ENCODE measurements at places on chromosomes 7 and 10. TPM values are rescaled to one million over a fixed set of nuclear protein-coding genes. Genes with fewer than 3 reads are reported as not detected.

The MIOS gene
- total RNA-seq: 41.9 TPM

The NANOS1 gene
- 0.88 TPM for total RNA-seq

The AP1S1 gene
- total RNA-seq: 155 TPM

The OR2A1 gene
- total RNA-seq: not detected

GRCh38 chr10:75404815-75405597, 3.4 kb upstream of the ZNF503 start:
- no peak for DNase-seq

GRCh38 chr10:130647341-130647740, 511.1 kb downstream of the GLRX3 start:
- no peak for DNase-seq

DNA sequence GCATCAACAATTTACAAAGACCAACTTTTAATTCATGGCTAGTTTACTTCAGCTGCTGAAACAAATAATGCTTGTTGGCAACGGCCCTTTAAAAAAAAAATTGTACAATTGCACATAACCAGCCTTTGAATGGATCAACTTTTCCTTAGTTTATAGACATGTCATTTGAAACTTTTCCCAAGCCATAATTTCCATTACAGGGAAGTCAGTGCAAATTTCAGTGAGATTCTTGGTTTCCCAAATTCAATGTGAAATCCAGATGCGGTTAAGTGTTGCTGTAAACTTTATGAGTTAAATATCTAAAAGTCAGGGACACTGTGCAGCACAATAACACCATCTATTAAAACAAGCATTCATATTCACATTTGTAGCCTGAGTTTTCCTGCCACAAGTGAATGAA, 182.2 kb downstream of the JAZF1 start:
- no peak for DNase-seq

GRCh38 chr7:44186736-44187135, 2.5 kb downstream of the GCK start:
- DNase-seq: no peak

GRCh38 chr10:83432261-83433045, 706.9 kb upstream of the GHITM start:
- DNase-seq: peak; percentile 5

- no peak for DNase-seq
Observed at GRCh38 chr7:75876126-75876881, 2.5 kb upstream of the RHBDD2 start.

DNA sequence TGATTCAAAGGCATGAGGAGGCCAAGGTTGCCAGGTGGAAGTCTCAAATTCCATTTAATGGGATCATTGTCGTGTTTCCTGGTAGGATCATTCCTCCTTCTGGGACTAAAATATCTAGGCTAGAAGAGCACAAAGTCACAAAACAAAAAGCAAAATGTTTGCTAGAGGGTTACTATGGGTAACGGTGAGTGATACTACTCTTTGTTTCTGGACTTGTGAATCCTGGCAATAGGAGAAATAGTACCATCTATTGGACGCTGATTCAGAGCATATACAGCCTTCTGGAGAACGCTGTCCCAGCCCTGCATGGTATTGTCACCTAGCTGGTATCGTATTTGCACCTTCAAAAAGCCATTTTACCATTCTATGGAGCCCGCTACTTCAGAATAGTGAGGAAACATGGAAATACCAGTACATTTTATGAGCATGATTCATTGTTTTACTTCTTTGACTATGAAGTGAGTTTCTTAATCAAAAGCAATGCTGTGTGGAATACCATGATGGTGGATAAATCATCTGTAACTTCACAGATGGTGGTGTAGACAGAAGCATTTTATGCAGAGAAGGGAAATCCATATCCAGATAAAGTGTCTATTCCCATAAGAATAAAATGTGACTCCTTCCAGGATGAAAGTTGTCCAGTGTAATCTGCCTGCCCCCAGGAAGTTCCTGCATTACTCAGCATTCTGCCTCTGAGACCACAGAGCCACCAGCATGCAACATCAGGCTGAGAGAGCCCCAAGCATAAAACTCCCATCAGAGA, 361.0 kb downstream of the ETV1 start:
- DNase-seq: peak; percentile 4

DNA sequence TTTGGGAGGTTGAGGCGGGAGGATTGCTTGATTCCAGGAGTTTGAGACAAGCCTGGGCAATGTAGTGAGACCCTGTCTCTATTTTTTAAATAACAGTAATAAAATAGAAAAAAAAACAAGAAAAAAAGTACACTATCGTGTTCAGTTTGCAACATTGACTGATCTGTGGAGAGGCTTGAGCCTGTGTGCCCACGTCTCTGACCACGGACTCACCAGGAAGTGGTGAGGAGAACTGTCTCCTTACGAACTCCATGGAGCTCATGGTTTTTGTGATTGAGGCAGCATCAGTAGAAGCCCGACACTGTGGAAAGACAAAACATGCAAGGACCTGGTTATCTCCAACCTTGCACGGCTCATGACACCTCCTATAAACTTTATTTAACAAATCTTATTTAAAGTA, 23.9 kb upstream of the DNAJB6 start:
- no peak for DNase-seq

DNA sequence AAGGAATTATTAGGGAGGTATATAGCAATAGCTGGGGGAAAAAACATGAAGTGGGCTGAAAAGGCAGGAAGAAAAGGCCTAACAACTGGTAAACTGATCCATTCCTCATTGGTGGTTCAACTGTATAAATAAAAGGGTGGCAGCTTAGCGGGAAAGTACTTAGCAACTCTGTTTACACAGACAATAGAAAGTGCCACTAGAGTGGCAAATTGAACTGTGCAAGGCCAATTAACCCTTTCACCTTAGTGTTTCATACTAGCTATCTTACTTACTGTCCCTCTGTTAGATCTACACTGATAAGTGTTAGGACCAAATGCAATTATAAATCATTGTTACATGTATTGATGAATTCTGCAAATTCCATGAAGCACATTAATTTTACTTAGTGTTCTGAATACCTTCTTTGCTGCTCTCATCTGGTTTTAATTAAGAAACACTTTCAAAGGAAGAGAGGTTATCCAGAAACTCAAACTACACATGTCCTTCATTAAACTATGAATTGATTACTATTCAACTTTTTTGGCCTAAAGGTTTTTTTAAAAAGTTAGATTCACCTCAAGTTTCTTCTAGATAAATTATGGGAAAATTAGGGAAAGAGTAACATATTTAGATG, 28.0 kb downstream of the DNAJC1 start:
- no peak for DNase-seq

- no peak for DNase-seq
Observed at GRCh38 chr7:120857588-120858573, at the start of gene TSPAN12. TSPAN12 (minus strand) TSS chr7:120858144; CDS start chr7:120856763, 1,381 bp downstream.

GRCh38 chr7:150753826-150754603, 16.8 kb downstream of the GIMAP5 start:
- no peak for DNase-seq

DNA sequence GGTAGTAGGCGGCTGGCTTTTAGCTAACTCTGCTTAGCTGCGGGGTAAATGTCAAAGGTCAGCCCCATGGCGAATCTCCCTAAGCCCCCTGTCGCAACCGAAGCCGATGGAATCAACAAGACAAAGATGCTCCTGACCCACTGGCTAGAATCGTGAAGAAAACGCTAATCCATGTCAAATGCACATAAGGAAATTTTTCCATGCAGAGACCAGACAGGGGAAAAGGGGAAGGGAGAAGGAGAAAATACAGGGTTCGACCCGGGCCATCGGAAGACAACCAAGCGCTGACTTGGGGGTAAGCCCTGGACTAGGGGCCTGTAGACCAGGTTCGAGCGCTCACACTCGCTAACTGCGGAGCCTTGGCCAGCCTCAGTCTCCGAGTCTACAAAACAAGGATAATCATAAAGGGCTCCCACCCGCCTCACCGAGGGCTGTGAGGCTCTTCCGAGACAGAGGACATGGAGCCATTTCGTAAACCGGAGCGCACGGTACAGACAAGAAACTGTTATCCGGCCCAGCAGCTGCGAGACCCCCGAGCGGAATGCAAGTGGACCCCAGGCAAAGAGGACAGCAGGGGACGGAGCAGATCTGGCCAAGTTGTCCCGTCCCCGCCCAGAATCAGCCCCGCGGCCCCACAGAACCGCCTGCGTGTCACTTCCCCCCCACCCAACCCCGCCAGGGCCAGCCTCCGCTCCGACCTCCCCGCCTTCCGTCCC, 507 bp downstream of the SAR1A start:
- no peak for DNase-seq

GRCh38 chr7:28674359-28674782, 262.1 kb downstream of the CREB5 start:
- DNase-seq: no peak
